ENCODE measurements at places on chromosomes 4 and X.

- no peak for DNase-seq
Observed at GRCh38 chrX:16993791-16994318, 47.4 kb downstream of the REPS2 start.

DNA sequence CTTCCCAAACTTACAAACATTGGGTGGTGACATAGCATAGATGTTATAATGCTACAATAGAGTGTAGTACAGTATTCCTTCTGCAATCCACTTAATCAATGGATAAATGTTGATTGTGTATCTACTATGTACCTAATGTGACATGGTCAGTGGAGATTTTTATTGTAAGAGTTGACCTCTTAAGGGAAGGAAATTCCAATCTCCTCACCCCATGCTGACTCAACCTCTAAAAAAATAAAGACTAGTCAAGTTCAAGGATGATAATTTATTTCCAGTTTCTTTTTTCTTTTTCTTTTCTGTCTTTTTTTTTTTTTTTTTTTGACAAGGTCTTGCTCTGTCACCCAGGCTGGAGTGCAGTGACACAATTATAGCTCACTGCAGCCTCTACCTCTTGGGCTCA, 206.5 kb upstream of the STS start:
- no peak for DNase-seq

GRCh38 chr4:155639704-155640523, 26.7 kb upstream of the GUCY1A1 start:
- DNase-seq, result no peak

GRCh38 chr4:39390603-39391002, 16.1 kb upstream of the KLB start:
- no peak for DNase-seq

DNA sequence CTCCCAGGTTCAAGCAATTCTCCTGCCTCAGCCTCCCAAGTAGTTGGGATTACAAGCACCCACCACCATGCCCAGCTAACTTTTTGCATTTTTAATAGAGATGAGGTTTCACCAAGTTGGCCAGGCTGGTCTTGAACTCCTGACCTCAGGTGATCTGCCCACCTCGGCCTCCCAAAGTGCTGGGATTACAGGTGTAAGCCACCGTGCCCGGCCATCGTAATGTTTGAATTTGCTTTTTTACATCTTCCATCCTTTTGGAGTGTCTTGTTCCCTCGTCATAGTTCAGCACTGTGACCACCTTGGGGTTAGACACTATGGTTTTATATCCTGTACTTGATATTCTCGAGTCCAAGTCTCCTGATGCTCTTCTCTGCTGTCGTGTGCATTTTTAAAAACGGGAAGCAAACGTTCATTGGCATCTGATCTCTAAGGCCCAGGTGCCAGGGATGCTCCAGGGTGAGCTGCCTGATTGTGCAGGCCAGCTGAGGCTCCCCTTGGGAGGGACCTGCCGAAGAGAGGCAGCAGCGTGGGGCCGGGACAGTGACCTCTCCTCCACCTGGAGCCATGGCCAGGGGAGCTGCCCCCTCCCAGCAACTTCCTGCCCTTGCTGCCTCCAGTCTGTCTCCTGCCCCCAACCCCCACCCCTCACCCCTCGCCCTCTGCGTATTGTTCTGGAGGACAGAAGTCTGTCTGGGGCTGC, 16.7 kb downstream of the DGKQ start:
- no peak for DNase-seq

DNA sequence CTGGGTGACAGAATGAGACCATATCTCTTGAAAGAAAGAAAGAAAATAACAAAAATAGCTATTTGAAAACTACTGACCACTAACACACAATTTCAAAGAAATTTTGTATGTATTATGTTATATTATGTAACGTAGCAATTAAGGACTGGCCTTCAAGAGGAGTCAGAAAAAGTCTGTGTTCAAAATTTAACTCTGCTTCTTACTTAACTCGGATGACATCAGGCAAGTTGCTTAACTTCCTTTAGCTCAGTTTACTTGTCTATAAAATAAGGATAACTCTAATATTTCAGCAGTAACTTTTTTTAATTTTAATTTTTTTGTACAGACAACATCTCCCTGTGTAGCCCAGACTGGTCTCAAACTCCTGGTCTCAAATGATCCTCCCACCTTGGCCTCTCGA, 14.6 kb upstream of the PRSS12 start:
- DNase-seq, result no peak

GRCh38 chrX:97787849-97788248, 904.1 kb downstream of the RPA4 start:
- no peak for DNase-seq
